ENCODE measurements at places on chromosomes 4 and X. TPM values are rescaled to one million over a fixed set of nuclear protein-coding genes. Genes with fewer than 3 reads are reported as not detected.

Gene PIM2
- total RNA-seq: 12.5 TPM

GRCh38 chrX:6307156-6307555 is 78.5 kb upstream of the NLGN4X start:
- no peak for DNase-seq

GRCh38 chrX:11750046-11750445 is 8.0 kb upstream of the MSL3 start:
- DNase-seq: no peak

Gene ZGRF1
- total RNA-seq: 5.2 TPM

Gene C4orf36
- total RNA-seq: not detected

DNA sequence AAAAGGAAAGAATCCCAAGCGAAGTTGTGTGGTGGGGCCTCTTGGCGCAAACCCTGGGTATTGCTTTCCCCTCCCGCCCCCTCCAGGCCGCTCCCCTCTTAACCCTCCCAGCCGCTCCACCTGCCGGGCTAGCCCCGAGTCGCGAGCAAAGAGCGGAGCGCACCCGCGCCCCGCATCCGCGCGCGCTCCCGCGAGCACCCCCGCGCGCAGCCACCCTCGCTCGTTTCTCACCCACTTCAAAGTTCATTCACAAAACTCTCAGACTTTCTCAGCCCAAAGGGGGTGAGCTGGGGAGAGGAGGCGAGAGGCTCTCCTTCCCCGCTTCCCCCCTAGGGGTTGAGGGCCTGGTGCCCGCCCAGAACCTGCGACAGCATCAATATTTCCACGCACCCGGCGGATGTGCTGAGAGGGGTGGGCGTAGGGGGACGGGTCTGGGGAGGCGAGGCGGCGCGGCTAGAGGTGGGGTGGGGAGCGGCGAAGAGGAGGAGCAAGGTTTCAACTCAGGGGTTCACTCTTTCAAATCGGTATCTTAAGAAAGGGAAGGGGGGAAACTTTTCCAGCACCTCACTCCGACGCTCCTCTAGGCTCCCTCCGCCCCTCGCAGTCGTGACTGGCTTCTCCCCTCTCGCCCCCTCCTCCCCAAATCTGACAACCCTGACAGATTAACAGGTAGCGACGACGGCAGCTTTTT is 1.8 kb downstream of the MAML3 start:
- DNase-seq: no peak
